HepG2 (cell line): ENCODE measurements at places on chromosomes 5 and 9.
A peak's percentile ranks its signal among the peaks of the same experiment; 100 is the strongest.

DNA sequence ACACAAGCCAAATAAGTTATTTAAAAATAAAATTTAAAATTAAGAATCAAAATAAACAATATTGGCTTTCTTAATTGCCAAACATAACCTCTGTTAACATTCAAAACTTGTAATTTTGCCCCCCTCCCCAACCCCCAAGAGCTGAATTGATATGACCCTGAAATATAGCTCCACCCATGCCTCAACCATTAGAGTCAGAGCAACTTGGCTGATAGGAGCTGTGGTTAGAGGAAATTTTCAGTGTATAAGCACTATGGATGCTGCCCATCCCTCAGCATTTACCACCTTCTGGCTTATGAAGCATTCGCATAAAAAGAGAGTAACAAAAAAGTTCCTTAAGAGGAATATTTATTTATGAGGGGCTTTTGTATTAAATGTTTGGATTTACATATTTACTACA is 6.1 kb downstream of the POC5 start:
- H3K4me1 ChIP-seq: peaks cover 15% of the 10 kb centered on the region
- H3K27me3 ChIP-seq: no peaks in the 10 kb centered on the region
- peaks cover 20% of the 10 kb centered on the region; the same call in 1 of the 3 replicates for H3K36me3 ChIP-seq
- H3K4me3 ChIP-seq: no peak overlapping the region
- no peak for DNase-seq

DNA sequence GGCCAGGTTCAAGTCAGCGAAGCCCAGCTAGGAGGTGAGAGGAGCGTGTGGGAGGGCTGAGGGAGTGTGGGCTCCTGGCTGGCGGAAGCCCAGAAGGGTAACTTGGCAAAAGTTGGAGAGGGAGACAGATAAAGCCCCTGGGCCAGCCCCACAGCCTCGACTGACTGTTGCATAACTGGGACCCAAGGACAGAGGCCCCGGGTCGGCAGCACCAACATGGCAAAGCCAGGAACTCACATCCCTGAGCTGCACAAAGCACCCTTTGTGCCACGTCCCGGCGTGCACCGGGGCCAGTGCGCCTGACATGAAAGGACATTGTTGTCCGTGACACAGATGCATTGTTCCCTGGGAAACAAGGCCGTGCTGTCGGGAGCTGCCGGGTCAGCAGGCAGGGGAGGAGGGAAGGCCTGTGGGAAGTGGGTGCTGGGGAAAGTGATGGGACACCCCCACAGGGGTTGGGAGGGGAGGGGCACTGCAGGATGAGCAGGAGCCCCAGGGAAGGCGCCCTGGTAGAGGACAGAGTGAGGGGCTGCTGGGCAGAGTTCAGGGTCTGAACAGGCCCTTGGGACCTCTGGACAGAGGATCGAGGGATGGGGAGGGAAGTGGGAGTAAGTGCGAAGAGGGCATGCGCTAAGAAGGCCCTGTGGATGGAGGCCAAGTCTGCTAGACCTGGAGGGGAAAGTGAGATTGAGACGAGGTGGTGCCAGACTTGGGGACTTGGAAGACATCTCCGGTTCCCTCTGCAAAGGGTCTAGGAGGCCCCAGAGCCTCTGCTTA is 13.0 kb upstream of the DPM2 start:
- no peaks in the 10 kb centered on the region; the same call in 2 of the 3 replicates for H3K27me3 ChIP-seq
- DNase-seq: peak; percentile 98
- H3K4me3 ChIP-seq: peak overlapping the region; percentile 74
- H3K36me3 ChIP-seq: peaks cover 8% of the 10 kb centered on the region

- H3K4me1 ChIP-seq: peaks cover 44% of the 10 kb centered on the region
- peak overlapping the region; percentile 91; the same call in 1 of the 2 replicates for H3K4me3 ChIP-seq
- H3K36me3 ChIP-seq: peaks cover 46% of the 10 kb centered on the region
Observed at GRCh38 chr9:133354766-133355165, 1.5 kb downstream of the SURF1 start.

GRCh38 chr9:124373851-124374250 is 41.4 kb downstream of the PSMB7 start:
- peaks cover 20% of the 10 kb centered on the region for H3K36me3 ChIP-seq
- DNase-seq: no peak
- H3K27ac ChIP-seq: no peak overlapping the region
- no peaks in the 10 kb centered on the region for H3K27me3 ChIP-seq

GRCh38 chr5:11476866-11477265 is 427.4 kb downstream of the CTNND2 start:
- no peak for DNase-seq
- H3K4me3 ChIP-seq: no peak overlapping the region
- H3K36me3 ChIP-seq: no peaks in the 10 kb centered on the region
- no peaks in the 10 kb centered on the region for H3K4me1 ChIP-seq
- no peaks in the 10 kb centered on the region for H3K27me3 ChIP-seq

DNA sequence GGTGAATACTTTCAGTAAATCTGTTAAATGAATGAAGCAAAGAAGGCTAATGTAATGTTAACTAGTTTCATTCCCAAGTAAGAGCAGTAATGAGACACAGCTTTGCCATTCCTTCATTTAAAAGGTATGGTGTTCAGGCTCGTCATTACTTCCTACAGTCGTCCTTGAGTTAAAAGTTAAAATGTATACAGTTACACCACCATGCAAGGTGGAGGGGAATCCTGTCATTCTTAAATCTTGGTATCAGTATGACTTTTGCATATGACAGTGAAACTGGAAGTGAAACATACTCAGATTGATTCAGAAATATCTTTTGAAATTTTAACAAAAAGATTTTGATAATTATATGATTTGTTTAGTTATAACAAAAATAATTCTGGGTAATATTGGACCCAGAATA is 25.9 kb downstream of the MTRR start:
- no peaks in the 10 kb centered on the region for H3K27me3 ChIP-seq
- no peak overlapping the region for H3K4me3 ChIP-seq
- no peak overlapping the region for H3K27ac ChIP-seq
- no peaks in the 10 kb centered on the region for H3K4me1 ChIP-seq
- DNase-seq: no peak

GRCh38 chr5:148632255-148633066 is 21.9 kb downstream of the HTR4 start:
- no peak overlapping the region for H3K4me3 ChIP-seq
- no peak overlapping the region for H3K27ac ChIP-seq
- DNase-seq: no peak
- H3K36me3 ChIP-seq: no peaks in the 10 kb centered on the region
- H3K27me3 ChIP-seq: no peaks in the 10 kb centered on the region

DNA sequence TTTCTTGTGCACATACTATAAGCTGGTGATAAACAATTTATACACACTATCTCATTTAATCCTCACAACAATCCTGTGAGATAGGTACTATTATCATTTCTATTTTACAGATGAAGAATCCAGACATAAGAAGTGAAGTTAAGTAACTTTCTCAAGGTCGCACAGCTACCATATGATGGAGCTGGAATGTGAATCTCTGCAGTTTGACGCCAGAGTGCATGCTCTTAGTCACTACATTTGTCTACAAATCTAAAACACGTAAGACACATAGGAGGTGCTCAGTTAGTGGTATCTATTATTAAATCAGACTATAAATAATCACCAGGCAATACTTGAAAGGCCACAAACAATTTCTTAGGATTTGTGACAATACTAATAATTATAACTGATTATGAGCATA is 45.0 kb upstream of the CDKN2B start:
- H3K4me3 ChIP-seq: no peak overlapping the region
- no peaks in the 10 kb centered on the region for H3K36me3 ChIP-seq
- H3K27ac ChIP-seq: no peak overlapping the region
- no peaks in the 10 kb centered on the region for H3K4me1 ChIP-seq
- no peaks in the 10 kb centered on the region for H3K27me3 ChIP-seq
- DNase-seq: no peak

DNA sequence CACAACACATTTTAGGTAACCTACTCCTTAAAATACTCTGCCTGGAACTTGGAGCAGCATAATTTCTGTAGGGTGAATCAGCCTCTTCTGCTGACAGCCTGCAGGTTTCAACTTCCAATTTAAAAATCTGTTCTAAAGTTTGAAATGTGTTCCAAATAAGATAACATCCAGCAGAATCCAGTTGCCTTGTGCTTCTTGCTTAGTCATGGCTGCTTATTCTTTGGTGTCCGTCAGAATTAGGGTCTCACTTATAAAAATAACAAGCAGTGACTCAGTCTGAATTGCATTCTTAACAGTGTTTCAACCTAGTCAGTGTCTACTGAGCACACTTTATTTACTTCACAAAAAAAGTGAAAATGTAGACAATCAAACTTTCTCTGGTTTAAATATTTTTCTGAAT is 3.7 kb downstream of the CDH6 start:
- no peaks in the 10 kb centered on the region for H3K4me1 ChIP-seq
- peaks cover 32% of the 10 kb centered on the region for H3K27me3 ChIP-seq
- DNase-seq: no peak
- H3K27ac ChIP-seq: no peak overlapping the region
- no peaks in the 10 kb centered on the region for H3K36me3 ChIP-seq

DNA sequence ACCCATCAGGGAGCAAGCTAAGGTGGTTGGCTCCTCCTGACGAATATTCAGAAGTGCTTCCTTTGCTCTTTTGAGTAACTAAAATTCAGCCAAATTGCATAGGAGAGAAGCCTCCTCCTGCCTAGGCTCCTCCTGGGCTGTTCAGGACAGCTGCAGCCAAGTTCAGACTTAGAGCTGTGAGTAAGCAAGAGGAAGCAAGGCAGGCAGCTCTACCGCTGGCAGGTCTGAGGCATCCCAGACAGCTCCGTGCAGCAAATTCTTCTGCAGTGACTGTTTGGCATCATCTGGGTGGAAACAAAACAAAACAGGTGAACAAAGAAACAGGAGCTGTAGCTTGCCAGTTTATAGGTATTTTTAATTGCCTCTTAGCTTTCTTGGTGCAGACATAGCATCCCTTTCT is 421.0 kb downstream of the GADD45G start:
- DNase-seq: no peak
- no peaks in the 10 kb centered on the region for H3K36me3 ChIP-seq
- H3K27ac ChIP-seq: no peak overlapping the region

DNA sequence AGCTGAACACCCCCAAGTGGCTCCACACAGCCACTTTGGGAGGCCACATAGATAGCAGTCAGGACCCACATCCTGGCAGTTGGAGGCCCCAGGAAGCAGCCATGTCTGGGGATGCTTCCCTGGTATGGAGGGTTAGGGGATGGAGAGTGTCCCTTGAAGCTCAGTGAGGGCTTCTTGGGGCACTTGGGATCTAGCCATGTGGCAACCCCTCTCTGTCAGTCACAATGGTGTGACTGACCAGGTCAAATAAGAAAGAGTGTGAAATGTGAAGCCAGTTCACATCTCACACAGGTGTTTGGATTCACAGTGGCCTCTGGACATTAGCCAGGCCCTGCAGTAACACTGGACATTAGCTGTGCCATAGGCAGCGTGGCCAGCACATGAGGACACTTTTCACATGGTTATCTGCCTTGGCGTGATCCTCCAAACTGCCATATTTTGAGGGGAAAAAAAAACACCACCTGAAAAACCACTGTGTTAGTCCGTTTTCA is 53.9 kb upstream of the IL17B start:
- H3K27me3 ChIP-seq: peaks cover 4% of the 10 kb centered on the region; the same call in 1 of the 3 replicates
- H3K4me1 ChIP-seq: peaks cover 75% of the 10 kb centered on the region
- H3K4me3 ChIP-seq: no peak overlapping the region
- no peak overlapping the region for H3K27ac ChIP-seq

- H3K27me3 ChIP-seq: no peaks in the 10 kb centered on the region
- no peak for DNase-seq
- H3K4me1 ChIP-seq: no peaks in the 10 kb centered on the region
- no peak overlapping the region for H3K4me3 ChIP-seq
Observed at GRCh38 chr5:166285361-166285760, 2006.1 kb upstream of the WWC1 start.

DNA sequence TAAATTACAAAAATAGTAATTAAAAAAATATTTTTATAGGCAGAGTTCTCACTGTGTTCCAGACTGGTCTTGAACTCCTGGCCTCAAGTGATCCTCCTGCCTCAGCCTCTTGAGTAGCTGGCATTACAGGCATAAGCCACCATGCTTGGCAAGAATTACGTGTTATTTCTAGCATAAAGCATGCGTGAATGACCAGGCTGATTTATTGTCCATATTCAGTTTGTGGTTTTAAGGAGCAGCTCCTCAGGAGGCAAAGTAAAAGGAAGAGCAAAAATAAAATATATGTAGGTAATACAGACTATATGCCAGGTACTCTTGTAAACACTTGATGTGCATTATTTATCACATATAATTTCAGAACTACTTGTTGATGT is 7.1 kb upstream of the CD180 start:
- H3K27me3 ChIP-seq: no peaks in the 10 kb centered on the region
- no peak overlapping the region for H3K4me3 ChIP-seq
- H3K36me3 ChIP-seq: no peaks in the 10 kb centered on the region
- H3K27ac ChIP-seq: no peak overlapping the region

DNA sequence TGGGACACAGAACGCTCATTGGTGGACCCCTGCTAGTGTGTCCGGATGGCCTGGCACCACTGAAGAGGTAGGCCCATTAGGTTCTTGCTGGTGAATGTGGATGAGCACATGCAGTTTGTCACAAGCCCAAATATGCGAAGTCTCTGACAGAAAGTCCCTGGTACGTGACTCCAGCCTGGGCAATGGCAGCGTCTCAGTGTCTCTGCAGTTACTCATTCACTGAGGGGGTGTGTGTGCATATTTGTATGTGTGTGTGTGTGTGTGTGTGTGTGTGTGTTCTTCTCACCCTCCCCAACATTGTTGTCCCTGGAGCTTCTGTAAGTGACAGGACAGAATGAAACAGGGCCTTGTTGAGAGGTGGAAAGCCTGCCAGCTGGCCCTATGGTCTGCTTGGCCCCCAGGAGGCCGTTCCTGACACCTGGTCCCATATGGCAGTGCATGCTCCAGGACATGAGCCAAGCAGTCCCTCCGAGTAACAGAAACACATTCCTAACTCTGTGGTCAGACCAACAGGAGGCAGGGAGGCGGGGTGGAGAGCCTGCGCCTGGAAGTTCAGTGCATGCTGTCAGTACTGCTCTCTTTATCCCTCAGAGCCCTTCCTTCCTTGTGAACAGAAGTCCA is 169.9 kb downstream of the SLC28A3 start:
- H3K4me1 ChIP-seq: peaks cover 17% of the 10 kb centered on the region; the same call in 1 of the 2 replicates
- peak; percentile 45 for DNase-seq
- H3K36me3 ChIP-seq: no peaks in the 10 kb centered on the region
- no peak overlapping the region for H3K4me3 ChIP-seq

DNA sequence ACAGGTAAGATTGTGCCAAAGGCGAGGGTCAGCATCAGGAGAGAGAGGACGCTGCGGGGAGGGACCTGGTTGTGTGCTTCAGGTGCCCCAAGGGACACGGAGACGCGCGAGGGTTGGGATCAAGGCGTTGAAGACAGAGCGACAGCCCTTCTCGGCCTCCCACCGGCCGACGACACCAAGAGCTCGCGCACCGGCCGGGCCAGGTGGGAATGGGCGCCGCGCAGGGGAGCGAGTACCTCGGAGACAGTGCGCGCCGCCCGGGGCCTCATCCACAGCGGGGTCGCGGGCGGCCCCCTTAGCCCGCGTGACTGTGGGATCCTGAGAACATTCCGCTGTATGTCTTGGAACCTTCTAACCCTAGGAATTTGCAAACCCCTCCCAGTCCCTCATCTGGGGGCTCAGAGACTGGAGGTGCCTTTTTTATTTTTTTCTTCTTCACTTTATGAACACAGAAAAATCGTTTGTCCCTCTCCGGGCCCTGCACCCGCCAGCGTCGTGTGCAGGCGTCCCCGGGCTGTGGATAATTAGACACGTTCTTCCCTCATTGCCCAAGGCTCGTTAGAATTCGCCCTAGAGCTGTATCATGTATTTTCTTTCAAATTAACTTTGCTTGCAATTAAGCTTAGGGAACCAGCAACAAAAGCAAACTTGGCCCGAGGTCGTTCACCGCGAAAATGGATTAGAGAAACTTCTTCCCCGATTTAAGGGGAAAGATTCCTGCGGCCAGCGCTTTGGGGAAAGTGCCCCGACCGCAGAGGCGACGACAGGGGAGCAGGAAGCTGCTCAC is 4.8 kb downstream of the FOXE1 start:
- no peak overlapping the region for H3K4me3 ChIP-seq
- H3K36me3 ChIP-seq: no peaks in the 10 kb centered on the region
- no peak for DNase-seq
- no peaks in the 10 kb centered on the region; the same call in 1 of the 2 replicates for H3K4me1 ChIP-seq
- H3K27ac ChIP-seq: no peak overlapping the region
